Endothelial cell of umbilical vein (primary cell): ENCODE measurements at places on chromosomes 1 and 21. TPM values are rescaled to one million over a fixed set of nuclear protein-coding genes. Genes with fewer than 3 reads are reported as not detected.

The TNFAIP8L2 gene
- total RNA-seq, result not detected in 2 replicates

The LCE2A gene
- total RNA-seq, result not detected in 2 replicates

The TNFRSF25 gene
- total RNA-seq, result 33.9 and 48.7 TPM in 2 replicates

The ITLN2 gene
- not detected in 2 replicates for total RNA-seq

The TNFRSF4 gene
- total RNA-seq, result 0.62 and 1.5 TPM in 2 replicates

The LCE3D gene
- total RNA-seq, result not detected in 2 replicates

The ZNF697 gene
- total RNA-seq, result 14.1 and 15.0 TPM in 2 replicates

The KCNQ4 gene
- 0.07 and 0.23 TPM in 2 replicates for total RNA-seq

The SLC6A9 gene
- total RNA-seq, result 1.3 and 1.5 TPM in 2 replicates

The CCDC28B gene
- total RNA-seq, result 12.0 and 15.3 TPM in 2 replicates

The FMN2 gene
- not detected in 2 replicates for total RNA-seq

The INAVA gene
- total RNA-seq, result 0.42 TPM in 2 replicates

The PGBD2 gene
- total RNA-seq, result 5.2 and 5.9 TPM in 2 replicates

The C4BPA gene
- total RNA-seq, result not detected in 2 replicates

The CLDN17 gene
- total RNA-seq, result not detected in 2 replicates

The AK4 gene
- total RNA-seq, result 5.6 and 7.0 TPM in 2 replicates

The ITGB2 gene
- total RNA-seq, result 0.65 and 0.91 TPM in 2 replicates

The ARHGAP30 gene
- not detected in 2 replicates for total RNA-seq

The OR14A2 gene
- not detected in 2 replicates for total RNA-seq

The G0S2 gene
- 1.9 TPM in 1 of 2 replicates, not detected in the other for total RNA-seq

The IVL gene
- not detected in 2 replicates for total RNA-seq

The TDRD5 gene
- total RNA-seq, result not detected in 2 replicates

The PCBP3 gene
- total RNA-seq, result 0.39 and 1.1 TPM in 2 replicates

The CAMK1G gene
- not detected in 2 replicates for total RNA-seq

The ZBTB7B gene
- 20.0 and 24.0 TPM in 2 replicates for total RNA-seq

The EFNA3 gene
- 2.2 TPM in 2 replicates for total RNA-seq

The ADCY10 gene
- not detected in 2 replicates for total RNA-seq

The OXCT2 gene
- total RNA-seq, result 0.48 and 0.60 TPM in 2 replicates

The HRNR gene
- not detected in 2 replicates for total RNA-seq

The CELA3A gene
- not detected in 2 replicates for total RNA-seq
